ENCODE measurements at places on chromosomes 7 and 10.

- DNase-seq: no peak
Observed at GRCh38 chr10:8034466-8035005, 20.0 kb upstream of the GATA3 start.

DNA sequence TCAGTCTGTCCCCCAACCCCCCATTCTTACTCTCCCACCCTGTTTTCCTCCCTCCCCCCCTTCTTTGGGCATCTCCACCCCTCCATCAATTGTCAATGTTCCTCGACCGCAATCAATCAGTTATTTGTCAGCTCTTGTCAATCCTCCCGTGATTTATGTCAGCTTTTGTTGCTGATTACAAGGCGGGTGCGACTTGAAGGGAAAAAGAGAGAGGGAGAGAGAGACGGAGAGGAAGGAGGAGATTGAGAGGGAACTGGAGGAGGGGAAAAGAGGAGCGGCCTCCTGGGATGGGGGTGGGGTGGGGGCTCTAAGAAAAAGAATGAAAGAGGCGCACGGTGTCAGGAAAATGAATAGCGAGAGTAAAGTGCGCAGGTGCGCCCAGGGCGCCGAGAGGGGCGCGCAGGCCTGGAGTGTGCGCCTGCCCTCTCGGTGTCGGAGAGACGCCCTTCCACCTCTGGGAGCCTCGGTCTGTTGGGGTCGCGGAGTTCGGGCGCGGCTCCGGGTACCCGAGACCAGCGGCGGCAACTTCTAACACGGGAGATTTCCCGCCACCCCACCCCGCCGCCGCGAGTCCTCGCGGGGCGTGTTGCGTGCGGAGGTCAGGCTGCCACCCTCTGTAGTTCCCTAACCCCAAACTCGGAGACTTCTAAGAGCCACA lies 1.1 kb upstream of the ZNF503 start:
- peak; percentile 88 for DNase-seq

DNA sequence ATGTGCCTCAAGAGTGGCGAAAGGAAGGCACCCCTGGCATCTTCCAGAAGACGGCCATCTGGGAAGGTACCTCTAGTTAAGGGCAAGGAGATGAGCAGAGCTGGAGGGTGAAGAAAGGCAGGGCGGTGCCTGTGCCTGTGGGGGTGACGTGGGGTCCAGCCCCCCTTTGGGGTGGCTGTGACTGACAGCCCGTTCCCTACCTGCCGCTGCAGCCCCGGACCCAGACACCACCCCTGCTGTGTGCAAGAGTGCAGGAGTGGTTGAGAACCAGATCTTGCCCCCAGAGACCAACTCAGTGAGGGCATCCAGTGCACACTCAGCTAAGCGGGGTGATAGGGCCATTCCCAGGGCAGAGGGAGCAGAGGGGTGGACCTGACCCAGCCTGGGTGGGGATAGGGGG lies 4.3 kb upstream of the MUC17 start:
- DNase-seq: no peak

DNA sequence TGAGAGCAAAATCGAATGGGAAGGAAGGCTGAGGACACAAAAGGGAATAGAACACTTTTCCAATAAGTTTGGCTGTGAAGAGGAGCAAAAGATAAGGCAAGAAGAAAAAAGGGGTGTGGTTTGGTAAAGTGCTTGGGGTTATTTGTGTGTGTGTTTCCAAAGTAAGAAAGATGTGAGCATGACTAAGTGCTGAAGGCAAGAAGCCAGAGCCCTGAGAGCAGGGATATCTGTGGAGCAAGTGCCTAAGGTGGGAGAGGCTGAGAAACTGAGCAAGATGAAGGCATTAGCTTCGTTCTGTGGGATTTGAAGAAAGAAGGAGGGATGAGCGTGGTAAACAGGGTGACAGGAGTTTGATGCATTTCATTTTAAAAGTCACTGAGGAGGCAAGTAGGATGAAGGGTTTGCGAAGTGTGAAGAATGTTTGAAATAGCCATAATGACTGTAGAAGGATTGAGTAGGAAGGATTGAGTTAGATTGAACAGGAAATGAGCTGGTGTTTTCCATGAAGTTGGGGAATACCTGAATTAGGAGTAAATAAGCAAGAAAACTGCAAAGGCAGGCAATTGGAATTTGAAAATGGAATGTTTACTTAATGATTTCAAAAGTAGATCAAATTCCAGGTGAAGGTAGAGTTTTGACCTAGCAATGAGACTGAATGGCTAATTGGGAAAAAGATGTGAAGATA lies 19.9 kb upstream of the SP4 start:
- DNase-seq: no peak

DNA sequence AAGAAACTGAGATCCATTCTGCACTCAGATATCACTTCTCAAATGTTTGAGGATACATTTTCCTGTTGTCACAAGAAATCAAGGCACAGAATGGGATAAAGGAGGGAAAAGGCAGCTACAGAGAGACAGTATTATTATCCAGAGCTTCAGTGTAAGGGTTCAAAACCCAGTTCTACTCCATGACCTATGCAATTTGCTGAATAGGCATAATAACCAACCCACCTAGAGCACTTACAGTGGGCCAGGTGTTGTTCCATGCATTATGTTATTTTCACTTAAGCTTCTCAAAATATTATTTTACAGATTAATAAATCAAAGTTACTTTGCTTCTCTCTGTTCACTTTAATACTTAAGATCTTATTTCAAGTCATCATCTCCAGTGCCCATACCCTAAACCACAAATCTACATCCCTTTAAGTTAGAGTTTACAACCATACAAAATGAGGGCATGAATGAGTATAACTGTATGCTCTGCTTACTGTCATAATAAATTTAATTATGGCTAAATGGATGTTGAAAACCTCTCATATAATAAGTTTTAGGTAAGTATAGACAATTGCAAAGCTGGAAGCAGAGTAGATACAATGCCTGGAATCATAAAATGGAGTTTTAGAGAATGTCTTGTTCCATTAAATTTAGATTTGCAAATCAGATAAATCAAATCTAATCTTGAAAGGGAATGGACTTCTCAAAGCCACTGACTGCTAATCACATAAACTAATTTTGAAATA lies 28.1 kb upstream of the PCLO start:
- no peak for DNase-seq

DNA sequence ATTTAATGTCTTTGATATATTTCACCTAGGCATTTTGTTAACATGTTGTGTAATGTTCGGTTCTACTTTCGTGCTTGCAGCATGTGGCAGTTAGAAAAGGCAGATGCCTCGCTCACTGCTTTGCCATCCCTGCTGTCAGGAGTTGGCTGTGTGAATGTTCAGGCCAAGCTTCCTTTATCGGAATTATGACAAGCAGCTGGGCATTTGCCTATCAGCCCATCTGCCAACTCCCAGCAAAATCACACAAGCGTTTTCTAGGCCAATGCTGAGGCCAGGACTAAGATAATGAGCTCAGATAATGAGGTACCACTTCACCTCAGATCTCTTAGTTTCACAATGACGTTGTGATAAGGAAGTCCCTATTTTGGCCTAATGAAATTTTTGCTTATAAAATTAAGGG lies 212.7 kb upstream of the FAM3C start:
- no peak for DNase-seq

GRCh38 chr10:14063531-14064285 lies 267.0 kb downstream of the FRMD4A start:
- no peak for DNase-seq

DNA sequence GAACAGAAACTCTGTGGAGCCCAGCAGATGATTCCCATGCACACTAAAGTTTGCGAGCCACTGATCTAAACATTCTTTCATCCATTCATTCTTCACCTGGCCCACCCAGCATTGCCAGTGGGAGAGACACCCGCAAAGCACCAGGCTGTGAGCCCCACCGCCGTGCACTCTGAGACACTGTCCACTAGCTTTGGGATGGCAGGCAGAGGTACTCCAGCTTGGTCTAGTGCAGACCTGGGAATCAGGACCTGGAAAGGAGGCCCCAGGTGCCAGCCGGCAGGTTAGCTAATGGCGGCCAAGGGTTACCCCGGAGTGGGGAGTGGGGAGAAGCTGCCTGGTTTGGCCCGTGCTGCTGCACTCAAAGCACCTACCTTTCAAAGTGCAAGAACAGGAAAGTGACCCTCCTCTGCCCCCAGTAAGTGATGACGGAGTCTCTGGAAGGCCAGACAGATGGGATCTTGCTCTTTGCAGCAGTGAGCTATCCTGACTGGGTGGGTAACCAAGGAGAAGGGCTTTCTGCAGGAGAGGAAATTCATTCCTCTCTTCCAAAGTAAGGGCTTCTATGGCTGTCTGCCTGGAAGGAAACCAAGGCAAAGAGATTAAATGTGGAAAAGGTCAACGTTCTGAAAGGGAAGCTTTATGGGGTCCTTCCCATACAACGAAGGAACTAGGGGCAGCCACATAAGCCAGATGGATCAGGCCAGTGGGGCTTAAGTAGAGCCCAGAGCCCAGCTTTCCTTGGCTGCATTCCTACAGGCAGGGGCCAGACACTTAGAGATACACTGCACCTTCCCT lies 74.2 kb upstream of the LRRC4 start:
- DNase-seq: no peak

DNA sequence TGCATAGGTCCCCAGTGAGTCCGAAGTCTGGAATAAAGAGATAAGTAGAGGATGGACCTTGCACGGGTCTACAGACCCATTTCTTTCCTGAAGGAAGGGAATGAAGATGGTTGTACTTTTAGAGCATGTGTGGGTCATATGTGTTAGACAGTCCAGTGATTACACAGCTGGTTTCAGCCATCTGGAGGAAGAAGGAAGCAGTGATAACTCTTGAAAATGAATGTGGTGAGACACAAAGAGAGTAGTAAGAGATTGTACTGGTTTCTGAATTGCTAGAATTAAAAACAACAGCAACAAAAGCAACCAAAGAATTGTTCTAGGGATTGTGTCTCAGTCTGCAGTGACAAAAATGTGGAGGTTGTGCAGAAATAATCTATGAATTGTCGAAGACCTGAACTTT lies 258.9 kb downstream of the SUGCT start:
- no peak for DNase-seq

DNA sequence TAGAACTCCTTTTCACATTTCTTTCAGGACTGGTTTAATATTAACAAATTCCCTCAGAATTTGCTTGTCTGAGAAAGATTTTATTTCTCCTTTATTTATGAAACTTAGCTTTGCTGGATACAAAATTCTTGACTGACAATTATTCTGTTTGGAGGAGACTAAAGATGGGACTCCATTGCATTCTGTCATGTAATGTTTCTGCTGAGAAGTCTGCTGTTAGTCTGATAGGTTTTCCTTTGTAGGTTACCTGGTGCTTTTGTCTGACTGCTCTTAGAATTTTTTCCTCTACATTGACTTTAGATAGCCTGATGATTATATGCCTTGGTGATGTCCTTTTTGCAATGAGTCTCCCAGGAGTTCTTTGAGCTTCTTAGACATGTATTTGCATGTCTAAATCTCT lies 23.4 kb downstream of the CLRN3 start:
- no peak for DNase-seq

DNA sequence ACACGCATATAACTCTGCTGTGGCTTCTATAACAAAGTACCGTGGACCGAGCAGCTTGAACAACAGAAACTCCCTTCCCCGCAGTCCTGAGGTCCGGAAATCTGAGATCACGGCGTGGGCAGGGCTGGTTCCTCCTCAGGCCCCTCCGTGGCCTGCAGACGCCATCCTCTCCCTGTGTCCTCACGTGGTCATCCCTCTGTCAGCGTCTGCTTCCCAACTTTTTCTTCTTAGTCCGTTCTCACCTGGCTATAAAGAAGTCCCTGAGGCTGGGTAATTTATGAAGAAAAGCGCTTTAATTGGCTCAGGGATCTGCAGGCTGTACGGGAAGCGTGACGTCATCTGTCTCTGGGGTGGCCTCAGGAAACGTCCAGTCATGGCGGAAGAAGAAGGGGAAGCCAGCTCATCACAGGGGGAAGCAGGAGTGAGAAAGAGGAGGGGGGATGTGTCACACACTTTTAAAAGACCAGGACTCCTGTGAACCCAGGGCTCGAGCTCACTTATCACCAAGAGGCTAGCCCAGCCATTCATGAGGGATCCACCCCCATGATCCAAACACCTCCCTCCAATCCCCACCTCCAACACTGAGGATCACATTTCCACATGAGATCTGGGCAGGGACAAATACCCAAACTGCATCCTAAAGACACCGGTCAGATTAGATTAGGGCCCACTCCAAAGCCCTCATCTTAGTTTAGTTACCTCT lies 91.2 kb upstream of the INSIG1 start:
- no peak for DNase-seq

- DNase-seq: no peak
Observed at GRCh38 chr10:131814567-131815265, 86.1 kb upstream of the PPP2R2D start.

GRCh38 chr7:7582596-7582995 lies 15.9 kb downstream of the MIOS start:
- DNase-seq: no peak

DNA sequence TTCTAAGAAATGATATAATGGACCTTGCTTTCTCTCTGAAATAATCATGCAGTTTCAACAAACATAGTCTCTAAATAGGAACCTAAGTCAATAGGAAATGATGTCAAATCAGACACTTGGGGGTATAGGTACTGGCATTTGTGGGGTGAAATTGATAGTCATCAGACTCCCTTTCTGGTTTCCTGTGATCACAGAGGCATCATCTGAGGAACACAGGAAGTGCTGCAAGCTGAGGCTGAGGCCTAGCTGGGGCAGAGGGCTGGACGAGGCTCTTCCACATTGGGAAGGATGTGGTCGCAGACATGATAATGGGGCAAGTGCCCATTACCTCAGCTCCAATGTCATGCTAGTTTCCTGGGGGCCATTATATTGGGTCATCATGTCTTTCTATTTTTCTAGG lies 33.5 kb upstream of the TARP start:
- DNase-seq: no peak

DNA sequence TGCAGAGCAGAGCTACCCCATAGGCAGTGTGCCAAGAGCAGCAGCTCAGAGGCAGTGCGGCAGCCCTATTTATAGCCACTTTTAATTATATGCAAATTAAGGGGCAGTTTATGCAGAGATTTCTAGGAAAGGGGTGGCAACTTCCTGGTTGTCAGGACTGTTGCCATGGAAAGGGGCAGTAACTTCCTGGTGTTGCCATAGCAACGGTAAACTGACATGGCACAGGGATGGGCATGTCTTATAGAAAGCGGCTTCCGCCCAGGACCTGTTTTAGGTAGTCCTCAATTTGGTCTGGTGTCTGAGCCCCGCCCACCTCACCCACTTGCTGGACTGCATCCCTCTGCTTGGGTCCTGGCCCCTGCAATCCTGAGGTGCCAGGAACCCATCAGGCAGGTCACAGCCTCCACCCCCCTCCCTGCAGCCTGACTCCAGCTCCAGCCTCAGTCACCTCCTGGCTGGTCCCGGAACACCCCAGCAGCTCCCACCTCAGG lies 115.8 kb downstream of the TMEM130 start:
- DNase-seq: peak; percentile 71

DNA sequence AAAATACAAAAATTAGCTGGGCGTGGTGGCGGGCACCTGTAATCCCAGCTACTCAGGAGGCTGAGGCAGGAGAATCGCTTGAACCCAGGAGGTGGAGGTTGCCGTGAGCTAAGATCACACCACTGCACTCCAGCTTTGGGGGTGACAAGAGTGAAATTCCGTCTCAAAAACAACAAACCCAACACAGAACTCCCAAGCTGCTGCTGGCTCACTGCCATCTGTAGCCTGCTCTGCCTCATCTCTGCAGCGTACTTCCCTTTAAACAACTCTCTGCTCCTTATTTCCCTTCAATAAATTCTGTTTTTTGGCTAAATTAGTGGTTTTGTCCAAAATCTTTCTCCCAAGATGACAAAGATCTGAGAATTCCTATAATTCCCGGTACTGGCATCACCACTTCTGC lies 189.2 kb upstream of the GALNT17 start:
- DNase-seq: no peak

- DNase-seq: no peak
Observed at GRCh38 chr10:23345861-23346260, 1.3 kb upstream of the C10orf67 start.
